GOT3 (cell line): ENCODE measurements at places on chromosomes 7 and 10.

DNA sequence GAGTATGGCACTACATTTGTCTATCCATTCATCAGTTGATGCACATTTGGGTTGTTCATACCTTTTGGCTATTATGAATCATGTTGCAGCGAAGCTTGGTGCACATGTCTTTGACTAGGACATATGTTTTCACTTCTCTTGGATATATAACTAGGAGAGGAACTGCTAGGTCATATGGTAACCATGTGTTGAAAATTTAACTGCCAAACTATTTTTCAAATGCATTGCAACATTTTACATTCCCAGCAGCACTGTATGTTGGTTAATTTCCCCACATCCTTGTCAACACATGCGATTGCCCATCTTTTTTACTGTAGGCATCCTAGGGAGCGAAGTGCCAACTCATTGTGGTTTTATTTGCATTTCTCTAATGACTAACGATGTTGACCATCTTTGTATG lies 183.4 kb downstream of the PRKCQ start:
- no peak for DNase-seq

DNA sequence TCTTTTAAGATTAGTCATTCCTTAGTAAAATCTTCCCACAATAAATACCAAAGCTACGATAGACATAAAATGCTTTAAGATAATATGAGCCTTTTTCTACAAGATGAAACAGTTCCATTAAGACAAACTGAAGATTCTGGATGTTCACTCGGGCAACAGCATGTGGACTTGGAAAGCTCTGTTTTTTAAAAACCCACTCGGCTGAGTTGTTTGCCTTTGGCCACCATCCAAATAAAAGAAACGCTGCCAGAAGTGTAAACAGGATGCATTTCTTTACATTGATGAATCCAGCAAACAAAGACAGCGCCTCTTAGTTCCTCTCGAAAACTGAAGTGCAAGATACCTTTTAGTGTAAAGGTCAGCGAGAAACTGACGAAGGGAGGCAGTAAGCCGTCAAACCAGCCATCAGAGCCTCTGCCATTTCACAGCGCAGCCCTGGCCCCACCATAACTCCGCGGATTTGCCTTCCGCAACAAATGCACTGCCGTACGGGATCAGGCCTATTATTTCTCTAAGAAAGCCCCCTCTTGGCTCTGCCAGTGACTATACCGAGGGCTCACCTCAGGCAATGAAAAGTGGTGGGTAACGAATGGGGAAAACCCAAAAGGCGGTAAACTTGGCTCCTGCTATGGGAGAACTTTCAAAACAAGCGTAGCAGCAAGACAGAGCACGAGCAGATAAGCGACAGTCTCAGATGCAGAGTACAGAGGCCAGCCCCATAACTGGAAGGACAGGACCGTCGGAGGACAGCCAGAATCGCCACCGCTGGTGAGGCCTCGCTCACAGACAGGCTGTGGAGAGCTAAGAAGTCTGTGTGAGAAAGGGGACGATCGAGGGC lies 41.4 kb downstream of the GNA12 start:
- no peak for DNase-seq

- DNase-seq, result no peak
These were observed 195.1 kb downstream of the CCSER2 start for GRCh38 chr10:84523526-84523925.

GRCh38 chr7:85851571-85852193 lies 664.8 kb upstream of the SEMA3D start:
- no peak for DNase-seq

DNA sequence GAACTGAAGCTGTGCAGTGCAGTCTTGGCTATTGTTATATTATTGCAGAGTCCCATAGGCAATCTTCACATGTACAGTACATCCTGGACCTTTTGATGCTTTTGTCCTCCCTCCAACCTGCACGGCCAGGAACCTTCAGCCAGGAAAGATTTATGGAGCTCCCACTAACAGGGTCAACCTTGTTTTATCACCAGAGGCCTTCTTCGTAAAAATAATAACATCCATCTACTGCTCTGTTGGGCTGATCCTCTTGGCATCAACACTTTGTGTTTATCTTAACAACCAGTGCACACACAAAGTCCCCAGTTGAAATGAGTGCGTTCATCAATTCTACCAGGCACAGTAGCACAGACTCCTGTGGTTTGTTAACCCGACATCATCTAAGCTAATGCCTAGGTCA lies 72.4 kb downstream of the AGMO start:
- no peak for DNase-seq

- DNase-seq, result no peak
These were observed 23.5 kb upstream of the TRIM8 start for GRCh38 chr10:102620591-102621442.

DNA sequence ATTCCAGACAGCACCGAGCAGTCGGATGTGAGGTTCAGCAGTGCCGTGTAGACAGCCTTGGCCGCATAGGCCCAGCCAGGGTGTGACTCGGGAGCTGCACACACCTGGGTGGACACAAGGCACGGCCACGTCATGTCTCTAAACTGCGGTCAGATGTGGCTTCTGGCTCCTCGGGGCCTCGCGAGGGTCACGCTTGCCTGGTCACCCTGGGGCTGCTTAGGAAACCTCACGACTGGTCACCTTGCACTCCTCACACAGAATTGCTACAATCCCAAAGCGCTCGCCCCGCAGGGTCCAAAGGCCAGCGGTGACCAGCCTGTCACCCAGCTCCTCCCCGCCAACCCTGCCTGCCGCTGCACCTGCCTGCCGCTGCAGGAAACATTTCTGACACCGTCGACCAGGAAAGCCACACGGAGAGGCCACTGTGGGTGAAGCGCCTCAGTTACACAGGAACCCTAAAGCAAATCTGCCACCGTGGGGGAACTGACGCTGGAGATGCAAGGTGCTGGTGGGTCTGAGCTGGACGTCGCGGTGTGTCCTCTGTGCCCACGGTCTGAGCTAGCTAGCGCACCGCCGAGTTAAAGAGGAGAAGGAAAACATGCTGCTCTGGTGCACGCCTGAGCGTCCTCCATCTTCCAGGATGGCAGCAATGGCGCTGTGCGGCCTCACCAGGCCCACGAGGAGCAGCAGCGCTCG lies 5.0 kb downstream of the GPER1 start:
- no peak for DNase-seq

GRCh38 chr7:149125189-149125862 lies 798 bp downstream of the ZNF425 start:
- no peak for DNase-seq

GRCh38 chr7:26360650-26361049 lies 69.0 kb downstream of the SNX10 start:
- DNase-seq, result no peak

DNA sequence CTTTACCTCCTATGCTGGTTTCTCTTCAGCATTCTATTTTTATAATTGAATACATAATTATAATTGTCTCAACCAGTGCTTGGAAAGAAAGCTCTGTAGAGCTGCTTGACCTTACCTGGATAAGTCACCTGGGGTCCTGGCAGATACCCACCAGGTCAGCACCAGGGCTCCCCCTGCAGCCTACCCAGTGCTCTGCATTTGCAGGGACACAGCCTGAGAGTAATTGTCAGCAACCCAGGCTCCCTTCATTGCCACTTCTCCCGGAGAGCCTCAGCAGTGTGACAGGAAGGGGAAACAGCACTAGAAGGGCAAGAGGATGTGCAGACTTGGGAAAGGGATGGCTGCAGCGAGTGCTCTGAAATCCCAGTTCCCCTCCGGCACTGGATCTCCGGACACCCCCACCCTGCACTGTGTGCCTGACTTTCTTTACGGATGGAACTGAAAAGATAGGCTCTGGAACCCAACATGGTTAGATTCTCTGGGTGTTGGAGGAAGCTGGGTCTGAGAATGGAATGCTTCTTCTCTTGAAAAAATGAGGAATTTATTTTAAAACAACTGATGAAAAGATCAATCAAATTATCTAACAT lies 11.4 kb upstream of the PAX4 start:
- no peak for DNase-seq

DNA sequence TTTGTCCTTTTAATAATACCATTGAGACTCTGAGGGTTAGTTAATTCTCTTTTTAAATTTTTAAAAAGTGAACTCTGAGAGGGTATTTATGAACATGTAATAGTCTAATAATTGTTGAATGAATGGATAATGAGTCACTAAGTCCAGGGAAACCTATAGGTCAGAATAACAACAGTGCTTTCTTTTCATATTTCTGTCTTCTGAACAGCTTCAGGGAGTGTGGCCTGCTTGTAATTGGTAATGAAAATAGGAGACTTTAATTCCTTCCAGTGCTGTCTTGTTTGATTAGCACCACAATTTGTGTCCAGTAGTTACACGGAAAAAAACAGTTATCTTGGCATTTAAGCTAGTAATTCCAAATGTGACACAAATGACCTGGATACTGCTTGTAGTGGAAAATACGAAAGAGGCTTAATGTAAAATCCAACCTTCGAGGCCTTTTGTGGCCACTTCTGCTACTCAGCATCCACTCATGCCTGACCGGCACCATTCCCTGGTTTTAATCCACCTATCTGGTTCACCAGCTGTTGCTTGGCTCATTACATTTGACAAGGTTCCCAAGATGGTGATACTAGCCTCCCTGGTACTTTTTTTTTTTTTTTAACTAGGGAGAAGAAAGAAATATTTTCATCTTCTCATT lies 149.3 kb upstream of the IMMP2L start:
- no peak for DNase-seq

DNA sequence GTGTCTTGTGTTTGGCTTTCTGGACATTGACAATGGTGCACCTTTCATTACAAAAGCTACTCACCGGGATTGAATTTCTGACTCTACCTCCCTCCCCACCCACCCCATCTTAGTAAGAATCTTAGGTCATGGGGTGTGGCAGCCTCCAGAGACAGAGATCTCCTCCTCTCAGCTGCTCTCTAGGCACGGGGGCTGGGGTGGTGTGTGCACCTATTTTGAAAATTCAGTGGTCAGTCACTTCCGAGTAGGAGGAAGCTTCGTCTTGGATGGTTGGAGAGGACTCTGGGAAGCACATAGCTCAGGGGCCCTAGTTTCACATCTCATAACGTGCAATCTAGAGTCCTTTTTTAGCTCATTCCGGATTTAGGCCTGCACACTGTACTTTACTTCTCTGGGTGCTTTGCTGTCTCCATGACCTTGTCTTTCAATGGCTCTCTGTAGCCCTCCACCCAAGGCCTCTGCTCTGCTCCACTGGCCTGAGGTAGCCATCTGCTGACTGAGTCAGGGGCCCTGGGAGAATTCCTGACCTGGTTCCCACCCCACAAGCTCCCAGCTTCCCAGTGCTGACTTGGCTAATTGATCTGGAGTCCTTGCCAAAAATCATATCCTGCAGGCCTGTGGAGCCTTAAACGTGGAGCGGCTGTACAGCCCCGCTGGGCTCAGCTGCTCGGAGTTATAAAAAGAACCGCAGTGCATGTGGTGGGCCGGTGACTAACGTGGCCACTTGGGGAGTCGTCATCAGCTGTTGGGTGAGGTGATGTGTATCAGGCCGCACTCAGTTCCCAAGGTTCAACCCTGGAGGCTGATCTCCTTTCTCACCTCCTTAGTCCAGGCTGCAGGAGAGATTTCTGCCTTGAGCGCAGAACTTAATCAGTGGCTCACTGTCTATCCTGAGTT lies 19.3 kb upstream of the ADAMTS14 start:
- DNase-seq, result peak; percentile 75

- no peak for DNase-seq
These were observed 57.1 kb upstream of the ANKRD1 start for GRCh38 chr10:90977855-90978486.

DNA sequence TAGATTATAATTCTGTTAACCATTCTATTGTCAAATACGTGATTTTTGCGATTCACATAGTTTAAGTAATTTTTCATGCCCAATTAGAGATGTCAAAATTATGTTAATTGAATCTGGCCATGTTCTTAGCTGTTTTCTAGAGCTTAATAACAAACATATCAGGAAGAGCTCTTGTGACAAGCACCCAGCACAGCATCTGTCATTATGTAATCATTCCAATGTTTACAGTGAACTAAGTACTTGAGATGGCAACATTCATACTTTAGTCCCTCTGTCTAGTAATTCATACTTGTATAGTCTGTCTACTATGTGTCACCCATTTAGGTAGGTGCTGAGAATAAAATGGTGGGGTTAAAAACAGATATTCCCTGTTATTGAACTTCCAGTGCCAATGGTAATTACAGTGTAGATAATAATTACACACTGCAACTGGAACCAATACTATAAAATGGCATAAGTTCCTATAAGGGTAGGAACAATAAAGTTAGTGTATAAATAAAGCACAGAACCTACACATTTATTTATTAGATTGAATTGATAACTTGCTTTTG lies 55.2 kb downstream of the ZEB1 start:
- no peak for DNase-seq

- DNase-seq, result no peak
These were observed 445.7 kb downstream of the PTPRN2 start for GRCh38 chr7:158141806-158142518.
